ENCODE measurements at places on chromosomes 7 and 10.

- no peak for DNase-seq
Observed at GRCh38 chr7:130831817-130832481, 97.9 kb upstream of the KLF14 start.

GRCh38 chr7:134931487-134931886 lies 54.8 kb upstream of the AGBL3 start:
- DNase-seq = no peak

GRCh38 chr10:116888380-116889055 lies 39.2 kb downstream of the ENO4 start:
- no peak for DNase-seq

DNA sequence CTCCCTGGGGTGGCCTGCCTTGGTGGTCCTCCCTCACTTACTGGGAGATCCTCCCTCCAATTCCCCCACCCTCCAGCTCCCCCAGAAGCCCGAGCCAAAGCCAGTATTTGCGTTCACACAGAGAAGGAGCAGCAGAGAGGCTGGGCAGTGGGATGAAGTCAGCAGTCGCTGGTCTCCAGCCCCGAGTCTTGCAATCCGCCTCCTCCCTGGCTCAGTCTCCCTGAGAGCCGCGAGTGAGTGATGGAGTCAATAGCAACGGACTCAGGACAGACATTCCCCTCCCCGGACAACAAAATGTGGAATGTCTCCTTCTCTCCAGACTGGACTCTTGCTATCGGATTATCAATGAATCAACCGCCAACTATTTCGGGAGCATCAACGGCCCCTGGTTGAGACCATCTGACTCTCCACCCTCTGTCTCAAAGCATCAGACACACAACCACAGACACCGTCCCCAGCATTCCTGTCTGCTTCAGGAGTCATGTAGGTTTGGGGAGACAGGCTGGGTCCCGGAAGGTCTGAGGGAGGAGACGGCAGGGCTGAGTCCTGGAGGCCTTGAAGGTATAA lies 178.4 kb downstream of the SH3PXD2A start:
- DNase-seq = no peak

DNA sequence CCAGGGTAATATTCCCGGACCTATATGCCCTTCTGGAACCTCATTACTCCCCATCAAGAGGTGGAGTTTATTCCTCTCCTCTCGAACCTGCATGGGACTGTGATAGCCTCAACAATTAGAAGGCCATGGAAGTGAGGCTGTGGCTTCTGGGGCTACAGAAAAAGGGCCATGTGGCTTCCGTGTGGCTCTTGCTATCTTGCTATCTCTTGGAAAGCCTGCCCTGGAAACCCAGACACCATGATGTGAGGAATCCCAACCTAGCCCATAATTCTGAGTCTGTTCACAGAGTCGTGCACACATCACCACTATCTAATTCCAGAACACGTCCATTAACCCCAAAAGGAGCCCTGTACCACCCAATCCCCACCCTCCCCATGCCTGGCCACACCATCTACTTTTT lies 20.8 kb upstream of the SH3PXD2A start:
- DNase-seq = no peak

DNA sequence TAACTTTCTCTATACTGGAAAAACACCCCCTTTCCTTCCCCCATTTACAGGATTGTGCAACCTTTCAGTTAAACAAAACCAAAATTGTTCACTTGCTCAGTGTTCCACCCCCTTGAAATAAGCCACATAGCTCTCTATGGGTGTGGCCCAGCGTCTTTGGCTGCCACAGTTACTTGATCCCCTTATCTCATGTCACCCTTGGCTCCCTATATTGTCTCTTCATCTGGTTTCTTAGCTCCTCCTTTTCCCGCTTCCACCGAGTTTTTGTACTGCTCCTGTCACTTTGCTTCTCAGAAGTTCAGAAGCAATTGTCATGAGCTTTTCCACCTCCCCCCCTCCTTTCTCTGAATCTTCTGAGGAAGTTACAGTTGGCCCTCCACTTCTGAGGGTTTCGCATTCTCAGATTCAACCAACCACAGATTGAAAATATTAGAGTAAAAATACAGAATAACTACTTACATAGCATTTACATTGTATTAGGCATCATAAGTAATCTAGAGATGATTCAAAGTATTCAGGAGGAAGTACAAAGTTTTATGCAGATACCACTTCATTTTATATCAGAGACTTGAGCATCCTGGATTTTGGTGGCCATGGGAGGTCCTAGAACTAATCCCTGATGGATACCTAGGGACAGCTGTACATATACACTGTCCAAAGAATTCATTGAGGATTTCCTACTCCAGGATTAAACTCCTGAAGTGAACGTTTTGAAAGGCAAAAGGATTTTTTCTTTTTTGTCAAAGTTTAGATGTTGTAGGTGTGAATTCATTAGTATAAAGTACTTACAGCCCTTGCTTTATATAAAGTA lies 60.4 kb downstream of the ADD3 start:
- DNase-seq = no peak

- DNase-seq = no peak
Observed at GRCh38 chr7:12314199-12314598, 89.5 kb downstream of the VWDE start.

GRCh38 chr10:133592716-133593115 lies 27.3 kb upstream of the SYCE1 start:
- DNase-seq = no peak

GRCh38 chr7:99828811-99829210 lies 998 bp downstream of the CYP3A43 start:
- no peak for DNase-seq

GRCh38 chr7:107359520-107360316 lies 110.1 kb upstream of the GPR22 start:
- DNase-seq = no peak

- DNase-seq = no peak
Observed at GRCh38 chr10:69786791-69787190, 14.9 kb upstream of the COL13A1 start.

GRCh38 chr7:87218796-87219544 lies 562 bp downstream of the TMEM243 start:
- DNase-seq = peak; percentile 89

DNA sequence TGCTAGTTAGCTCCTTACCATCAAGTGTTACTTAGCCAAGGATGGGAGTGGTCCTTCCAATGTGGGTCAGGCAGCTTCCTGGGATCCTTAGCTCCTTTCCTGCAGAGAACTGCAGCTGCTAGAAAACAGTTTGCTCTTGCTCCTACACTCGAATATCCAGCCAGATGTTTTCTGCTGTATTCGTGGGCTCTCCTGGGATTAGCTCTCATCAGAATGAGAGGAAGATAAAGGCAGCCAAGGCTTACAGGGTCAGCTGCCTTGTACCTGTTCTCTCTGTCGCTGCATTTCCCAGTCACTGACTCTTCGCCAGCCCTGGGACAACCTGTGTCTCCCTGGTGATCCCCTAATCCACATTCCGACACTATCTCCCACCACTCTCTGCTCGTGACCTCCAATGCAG lies 29.0 kb downstream of the NEUROD6 start:
- DNase-seq = no peak

DNA sequence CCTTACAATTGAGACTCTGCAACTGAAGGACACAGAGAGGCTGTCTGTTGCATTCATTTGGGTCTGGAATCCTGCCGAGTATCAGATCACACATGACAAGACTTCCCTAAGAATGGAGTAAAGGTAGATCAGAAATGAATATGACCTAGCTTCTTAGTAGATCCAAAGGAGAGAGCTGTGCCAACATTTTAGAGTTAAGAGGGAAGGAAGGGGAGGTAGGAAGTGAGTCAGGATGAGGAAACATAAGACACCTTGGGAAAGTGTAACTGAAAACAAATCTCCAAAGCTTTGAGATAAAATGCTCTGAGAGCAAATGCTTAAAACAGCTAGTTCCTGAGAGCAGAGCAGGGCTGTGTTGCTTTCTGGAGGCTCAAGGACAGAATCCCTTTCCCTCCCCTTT lies 6.1 kb upstream of the SLC25A13 start:
- DNase-seq = no peak

DNA sequence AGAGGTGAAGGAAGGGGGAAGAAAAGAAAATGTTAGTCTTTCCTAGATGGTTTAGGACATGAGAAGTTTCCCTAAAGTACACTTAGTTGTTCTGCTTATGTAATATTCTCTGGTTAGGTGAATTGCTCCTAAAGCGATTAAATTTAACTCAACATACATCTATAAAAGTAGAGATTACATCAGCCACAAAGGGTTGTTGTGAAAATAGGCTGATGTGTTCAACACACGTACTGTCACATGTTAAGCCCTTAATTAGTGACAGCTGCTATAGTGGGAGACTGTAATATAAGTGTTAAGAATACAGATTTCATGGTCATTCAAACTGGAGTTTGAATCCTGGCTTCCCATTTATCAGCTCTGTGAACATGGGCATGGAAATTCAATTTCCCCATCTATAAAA lies 12.8 kb downstream of the HECTD2 start:
- no peak for DNase-seq

GRCh38 chr10:47042780-47043750 lies 131.8 kb downstream of the PTPN20 start:
- peak; percentile 68 for DNase-seq

DNA sequence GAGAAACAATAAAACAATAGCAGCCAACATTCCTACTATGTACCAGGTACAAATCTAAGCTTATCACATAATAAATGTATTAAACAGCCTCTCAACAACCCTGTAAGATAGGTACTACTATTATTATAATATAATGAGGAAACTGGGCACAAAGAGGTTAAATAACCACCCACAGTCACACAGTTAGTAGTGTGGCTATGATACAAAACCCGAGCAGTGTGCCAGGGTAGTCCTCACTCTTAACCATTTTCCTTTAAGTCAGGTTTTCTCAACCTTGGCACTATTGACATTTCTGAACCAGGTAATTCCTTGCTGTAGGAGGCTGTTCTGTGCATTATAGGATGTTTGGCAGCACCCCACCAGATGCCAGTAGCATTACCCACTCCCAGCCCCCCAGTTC lies 48.8 kb downstream of the DNAJC1 start:
- DNase-seq = no peak

- DNase-seq = no peak
Observed at GRCh38 chr7:142611566-142612236, 137.6 kb upstream of the PRSS1 start.

Data from spleen (tissue), 13 donors.